ENCODE measurements at places on chromosomes 2 and 18.
A peak's percentile ranks its signal among the peaks of the same experiment; 100 is the strongest.

DNA sequence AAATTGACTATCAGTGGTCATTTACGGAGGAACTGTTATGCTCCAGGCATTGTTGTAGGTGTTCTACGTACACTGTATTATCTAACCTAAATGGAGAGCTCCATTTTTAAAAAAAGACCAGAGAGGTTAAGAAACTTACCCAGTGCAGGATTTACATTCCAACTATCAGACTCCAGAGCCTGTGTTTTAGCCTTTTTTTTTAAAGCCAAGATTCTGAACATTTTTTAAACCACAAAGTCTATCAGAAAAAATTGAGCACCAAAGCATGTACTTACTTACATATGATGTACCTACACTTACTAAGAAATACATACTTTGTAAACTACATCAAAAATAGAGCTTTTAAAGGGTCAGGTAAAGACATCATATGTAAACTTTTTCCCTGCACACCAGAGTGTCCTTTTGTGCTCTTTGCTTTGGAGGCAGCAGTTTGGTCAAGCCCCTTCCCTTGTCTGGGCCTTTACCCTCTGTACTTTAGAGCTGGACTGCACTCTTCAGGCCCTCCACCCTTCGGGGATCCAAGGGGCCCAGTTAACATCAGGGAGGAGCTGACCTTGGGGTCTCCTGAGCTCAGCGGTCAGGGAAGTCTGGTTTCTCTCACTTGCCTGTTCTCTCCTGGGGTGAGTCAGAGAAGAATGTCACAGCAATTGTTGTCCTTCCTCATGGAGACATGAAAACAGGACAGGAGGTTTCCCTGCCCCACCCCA lies 58.4 kb downstream of the ITGB1BP1 start:
- DNase-seq: no peak

DNA sequence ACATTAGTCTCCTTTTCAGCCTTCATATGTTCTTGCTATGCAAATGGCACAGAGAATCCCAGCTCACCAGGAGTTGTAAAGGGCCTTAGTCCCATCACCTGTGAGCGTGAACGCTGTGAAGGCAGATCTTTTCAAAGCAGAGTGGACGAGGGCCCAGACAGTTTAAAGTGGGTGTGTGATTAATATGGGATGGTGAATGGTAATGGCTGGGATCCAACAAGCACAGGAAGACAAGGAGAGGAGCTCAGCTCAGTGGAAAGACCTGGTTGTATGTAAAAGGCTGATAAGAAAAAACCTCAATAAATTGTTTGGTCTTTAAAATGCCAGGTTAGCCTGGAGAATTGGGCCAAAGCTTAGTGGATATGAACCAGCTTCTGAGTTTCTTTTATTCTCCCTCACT lies 326.2 kb downstream of the NYAP2 start:
- DNase-seq: no peak

- no peak for DNase-seq
Observed at GRCh38 chr2:15704086-15704787, 112.6 kb downstream of the DDX1 start.

DNA sequence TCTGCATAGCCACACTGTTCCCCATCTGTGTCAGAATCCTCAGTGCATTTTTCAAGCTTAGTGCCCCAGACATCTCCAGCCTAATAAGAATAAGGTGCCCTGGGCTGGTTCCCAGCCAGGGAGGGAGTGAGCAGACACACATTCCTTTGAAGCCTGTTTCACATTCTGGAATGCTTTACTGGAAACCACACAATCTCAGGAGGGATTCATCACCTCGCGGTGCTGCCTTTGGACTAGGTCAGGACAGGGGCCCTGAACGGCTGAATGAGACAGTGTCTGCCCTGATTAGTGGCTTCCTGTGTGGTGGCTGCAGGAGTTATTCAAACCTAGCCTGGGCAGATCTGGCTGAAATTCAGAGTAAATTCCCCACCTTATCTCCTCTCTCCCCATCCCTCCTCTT lies 108.0 kb upstream of the LDAH start:
- no peak for DNase-seq

- no peak for DNase-seq
Observed at GRCh38 chr2:112821142-112821541, 15.4 kb downstream of the IL1B start.

DNA sequence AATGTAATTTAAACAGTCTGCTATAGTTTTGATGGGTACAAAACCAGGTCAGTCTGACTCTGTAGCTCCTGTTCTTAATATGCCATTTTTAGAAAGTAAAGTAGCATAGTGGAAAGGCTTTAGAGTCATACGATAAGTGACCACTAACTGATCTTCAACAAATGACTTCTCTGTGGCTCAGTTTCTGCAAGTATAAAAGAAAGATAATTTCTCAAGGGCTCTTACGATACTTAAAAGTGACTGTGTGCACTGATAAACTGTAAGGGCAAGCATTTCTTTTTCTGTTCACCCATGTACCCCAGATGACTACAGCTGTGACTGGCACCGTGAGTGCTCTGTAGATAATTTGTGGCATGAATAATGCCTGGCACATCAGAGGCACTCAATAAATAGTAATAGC lies 178.7 kb downstream of the LCLAT1 start:
- peak; percentile 27 for DNase-seq

DNA sequence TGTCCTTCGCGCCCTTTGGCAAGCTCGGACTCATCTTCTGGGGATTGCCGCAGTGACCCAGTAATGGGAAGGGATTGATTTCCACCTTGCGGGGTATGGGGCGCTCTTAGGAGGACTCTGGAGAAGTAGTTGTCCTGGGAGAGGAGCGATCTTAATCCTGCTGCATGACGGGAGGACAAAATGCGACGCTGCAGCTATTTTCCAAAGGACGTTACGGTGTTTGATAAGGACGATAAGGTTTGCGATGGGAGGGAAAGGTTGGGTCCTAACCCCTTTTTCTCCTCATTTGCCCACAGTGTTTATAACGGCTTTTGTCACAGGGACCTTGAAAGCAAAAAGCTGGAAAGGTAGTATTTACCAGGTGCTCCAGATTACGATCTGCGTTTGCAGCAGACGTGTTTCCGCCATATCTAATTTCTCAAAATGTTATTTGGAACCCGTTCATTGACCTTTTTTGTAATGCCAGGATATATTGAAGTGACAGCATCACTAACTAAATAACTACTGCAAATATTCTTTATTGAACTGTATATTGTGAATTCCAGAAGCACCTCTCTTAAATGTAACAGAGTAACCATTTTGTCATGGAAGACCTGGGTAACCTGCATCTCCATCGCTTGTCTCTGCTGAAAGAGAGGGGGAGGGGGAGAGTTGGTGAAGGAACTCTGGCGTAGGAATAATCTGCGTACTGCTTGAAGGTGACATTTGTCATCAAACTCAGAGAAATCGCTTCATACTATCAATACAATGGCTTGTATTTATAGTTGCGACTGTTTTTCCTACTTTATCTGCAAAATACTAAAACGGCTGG lies 590 bp downstream of the MDH1 start:
- peak; percentile 15 for DNase-seq

DNA sequence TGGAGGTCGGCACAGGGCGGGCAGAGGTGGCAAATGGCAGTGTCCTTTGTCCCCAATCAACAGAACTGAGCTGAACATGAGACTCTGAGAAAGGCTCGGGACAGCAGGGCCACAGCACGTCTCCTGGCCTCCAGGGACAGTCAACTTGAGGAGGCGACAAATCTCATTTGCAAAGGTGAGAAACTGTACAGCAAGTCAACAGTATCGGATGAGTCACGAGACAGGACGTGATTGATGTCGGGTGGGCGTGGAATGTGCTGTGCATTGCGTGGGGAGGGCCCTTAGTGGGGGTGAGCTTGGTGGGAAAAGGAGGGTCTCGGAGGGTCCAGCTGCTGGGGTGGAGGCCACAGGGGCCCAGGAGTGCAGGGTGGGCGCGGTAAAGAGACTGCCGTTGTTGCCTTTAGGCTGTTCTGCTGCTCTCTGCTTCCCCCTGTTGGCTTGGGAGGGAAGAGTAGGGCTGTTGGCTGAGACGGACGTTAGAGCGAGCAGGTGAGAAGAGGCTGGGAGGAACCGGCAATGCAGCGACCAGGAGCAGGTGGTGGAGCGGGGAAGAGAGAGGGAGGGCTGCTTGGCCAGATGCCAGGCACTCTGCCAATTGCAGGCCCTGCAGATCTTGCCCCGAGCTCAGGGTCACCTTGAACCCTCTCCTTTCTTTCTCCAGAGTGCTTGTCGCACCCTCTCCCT lies 164.3 kb downstream of the BCL2 start:
- peak; percentile 94 for DNase-seq

GRCh38 chr18:79939096-79939495 lies 12.4 kb downstream of the SLC66A2 start:
- DNase-seq: no peak

- DNase-seq: no peak
Observed at GRCh38 chr18:13353084-13353823, 134.7 kb downstream of the LDLRAD4 start.

DNA sequence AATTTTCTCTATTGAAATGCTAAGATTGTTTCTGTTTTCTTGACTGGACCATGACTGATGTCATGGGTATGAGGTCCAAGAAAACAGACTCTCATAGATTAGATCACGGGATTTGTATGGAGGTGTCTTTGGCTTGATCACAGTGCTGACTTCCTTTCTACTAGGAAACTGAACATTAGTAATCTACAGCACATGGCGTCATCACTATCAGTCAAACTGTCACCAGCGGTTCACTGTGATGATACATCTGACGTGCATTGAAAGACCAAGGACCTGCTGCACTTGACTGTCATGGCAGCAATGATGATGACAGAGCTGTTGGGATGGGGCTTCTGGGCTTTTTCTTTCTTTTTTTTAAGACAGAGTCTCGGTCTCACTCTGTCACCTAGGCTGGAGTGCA lies 28.2 kb upstream of the IMPA2 start:
- no peak for DNase-seq

DNA sequence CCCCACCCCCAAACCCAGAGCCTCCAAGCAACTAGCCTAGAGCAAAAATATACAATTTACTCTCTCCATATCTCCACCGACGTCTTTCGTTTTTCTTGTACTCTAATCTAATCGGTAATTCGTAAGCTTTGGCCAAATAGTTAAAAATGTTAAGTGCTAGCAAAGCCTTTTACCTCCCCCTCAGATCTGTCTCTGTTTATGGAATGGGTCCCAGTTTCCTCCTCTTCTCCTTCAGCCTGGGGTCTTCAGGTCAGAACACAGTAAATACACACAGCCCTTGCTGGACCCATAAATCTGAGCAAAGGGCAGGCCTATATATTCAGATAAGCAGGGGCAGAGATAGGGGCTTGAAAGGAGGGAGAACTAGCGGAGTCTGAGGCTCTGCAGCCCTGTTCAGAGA lies 267.4 kb downstream of the MEIS1 start:
- DNase-seq: no peak

DNA sequence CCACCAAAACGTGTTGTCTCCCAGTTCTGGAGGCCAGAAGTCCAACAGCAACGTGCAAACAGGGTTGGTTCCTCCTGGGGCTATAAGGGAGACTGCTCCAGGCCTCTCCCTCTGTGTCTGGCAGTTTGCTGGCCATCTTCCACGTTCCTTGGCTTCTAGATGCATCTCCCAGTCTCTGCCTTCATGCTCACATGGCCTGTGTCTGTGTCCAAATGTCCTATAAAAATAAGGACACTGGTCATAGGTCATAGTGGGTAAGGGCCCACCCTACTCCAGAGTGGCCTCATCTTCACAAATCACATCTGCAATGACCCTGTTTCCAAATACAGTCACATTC lies 69.4 kb upstream of the TAF1B start:
- DNase-seq: no peak

GRCh38 chr2:217851191-217852020 lies 151.4 kb downstream of the TNS1 start:
- no peak for DNase-seq

GRCh38 chr2:20232837-20233207 lies 7.9 kb upstream of the SDC1 start:
- no peak for DNase-seq

GRCh38 chr18:23133860-23134779 lies 1.2 kb upstream of the CABLES1 start:
- DNase-seq: peak; percentile 77

GRCh38 chr2:187206071-187206470 lies 242.0 kb downstream of the CALCRL start:
- DNase-seq: no peak

- no peak for DNase-seq
Observed at GRCh38 chr2:58434692-58435091, 193.6 kb upstream of the FANCL start.

GRCh38 chr18:37566479-37567060 lies 972 bp upstream of the CELF4 start:
- DNase-seq: peak; percentile 38

GRCh38 chr2:135850892-135851668 lies 14.1 kb upstream of the LCT start:
- DNase-seq: no peak

DNA sequence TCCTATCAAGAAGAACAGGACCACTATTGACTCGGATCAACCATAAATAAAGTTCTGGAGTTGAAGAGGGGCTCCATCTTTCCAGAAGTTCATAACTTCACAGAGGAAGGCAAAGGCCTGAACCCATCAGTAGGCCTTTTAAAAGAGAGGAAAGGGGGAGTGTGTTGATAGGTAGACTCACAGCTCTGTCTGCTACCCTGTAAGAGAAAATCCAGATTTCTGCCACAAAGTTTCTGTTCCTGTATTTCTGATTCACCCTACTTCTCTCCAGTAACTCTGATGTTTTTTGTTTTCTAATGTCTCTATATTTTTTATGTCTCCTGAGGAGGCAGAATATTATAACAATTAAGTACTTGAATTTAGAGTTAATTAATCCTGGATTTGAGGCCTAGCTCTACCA lies 564.0 kb downstream of the TNS1 start:
- DNase-seq: no peak

- no peak for DNase-seq
Observed at GRCh38 chr2:235639885-235640284, 146.0 kb downstream of the AGAP1 start.

GRCh38 chr18:22267697-22268096 lies 98.3 kb downstream of the GATA6 start:
- DNase-seq: no peak

- DNase-seq: no peak
Observed at GRCh38 chr2:31003749-31004148, 134.5 kb downstream of the GALNT14 start.

DNA sequence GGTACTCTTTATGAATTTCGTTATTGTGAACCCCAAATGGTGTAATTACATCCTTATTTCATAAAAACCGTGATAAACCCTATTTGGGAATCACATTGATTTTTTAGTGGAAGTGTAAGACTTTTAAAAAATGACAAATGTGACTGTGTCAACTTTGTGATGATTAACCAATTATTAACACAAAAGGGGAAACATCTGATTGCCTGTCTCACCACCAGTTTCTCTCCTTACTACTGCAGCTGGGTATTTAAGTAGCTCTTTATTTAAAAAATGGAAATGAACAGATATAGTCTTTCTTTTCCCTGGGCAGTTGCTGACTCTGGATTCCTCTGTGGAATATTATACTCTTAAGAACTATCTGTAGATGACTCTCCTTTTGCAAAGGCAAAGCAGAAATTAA lies 11.6 kb upstream of the RPE start:
- DNase-seq: no peak

GRCh38 chr2:176132205-176133171 lies 3.0 kb downstream of the HOXD8 start:
- DNase-seq: no peak

- no peak for DNase-seq
Observed at GRCh38 chr18:32732165-32732564, 40.7 kb downstream of the KLHL14 start.

- DNase-seq: no peak
Observed at GRCh38 chr18:77993188-77993981, 743.7 kb downstream of the GALR1 start.
